ENCODE measurements at places on chromosomes 4 and X.

DNA sequence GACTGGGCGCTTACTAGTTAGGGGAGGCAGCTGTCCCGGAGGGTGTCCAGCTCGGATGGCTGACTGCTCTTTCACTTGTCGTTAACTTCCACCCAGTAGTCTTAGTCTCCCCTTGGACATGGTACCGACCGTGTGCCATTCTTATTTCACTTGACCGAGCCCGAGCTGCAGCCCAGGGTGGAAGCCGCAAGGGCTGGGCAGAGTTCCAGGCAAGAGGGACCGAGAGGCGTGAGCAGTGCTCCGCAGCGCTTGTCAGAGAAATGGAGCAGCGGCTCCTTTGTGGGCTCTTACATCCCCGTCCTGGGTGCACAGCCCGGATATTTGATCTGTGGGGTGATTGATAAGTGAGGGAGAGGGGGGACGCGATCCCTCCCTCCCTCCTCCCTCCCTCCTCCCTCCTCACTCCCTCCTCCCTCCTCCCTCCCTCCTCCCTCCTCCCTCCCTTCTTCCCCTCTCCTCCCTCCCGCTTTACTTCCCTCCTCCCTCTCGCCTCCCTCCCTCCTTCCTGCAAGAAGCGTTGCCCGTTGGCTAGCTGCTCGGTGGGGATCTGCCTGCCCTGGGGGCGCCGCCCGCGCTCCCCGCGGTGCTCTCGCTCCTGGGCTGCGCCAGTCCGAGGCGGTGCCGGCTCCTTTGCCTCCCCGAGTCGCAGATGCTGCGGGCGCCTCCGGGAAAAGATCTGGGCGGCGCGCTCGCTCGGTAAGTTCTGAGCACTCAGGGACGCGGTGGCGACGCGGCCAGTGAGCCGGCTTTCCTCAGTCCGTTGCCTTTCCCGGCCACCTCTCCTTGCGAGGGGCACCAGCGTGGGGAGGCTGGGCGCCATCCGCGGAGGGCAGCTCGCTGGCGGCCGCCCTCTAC is at the start of gene SLITRK2:
Gene SLITRK2, plus strand, starts transcription at position 499 of the 855 bp plus-strand sequence. CDS start 4,597 bp downstream, outside the sequence.
- DNase-seq, result no peak

DNA sequence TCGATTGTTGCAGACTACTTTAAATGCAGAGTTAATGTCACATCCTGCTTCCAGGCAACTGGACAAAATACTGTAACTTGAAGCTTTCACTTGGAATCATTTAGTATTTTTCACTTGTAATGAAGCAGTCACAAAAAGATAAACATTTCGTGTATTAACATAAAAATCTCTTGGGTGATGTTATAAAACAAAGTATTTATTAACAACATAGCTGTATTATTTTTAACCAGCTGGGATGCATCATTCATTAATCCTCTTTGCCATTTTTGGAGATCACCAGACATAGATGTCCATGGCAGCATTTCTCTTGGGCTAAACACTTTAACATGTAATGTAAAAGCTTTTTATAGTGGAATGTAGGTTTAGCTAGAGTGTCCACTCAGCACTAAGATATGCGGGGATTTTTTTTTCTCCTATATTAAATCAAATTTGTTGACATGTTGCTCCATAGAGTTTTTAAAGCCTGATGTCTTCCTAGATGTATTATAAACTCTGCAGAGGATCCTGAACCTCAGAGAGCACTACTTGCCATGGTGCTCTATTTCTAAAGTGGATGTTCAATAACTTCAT is 193.7 kb upstream of the SPANXN4 start:
- DNase-seq, result no peak

GRCh38 chr4:141768954-141769353 is 132.6 kb downstream of the IL15 start:
- DNase-seq, result peak; percentile 61

GRCh38 chr4:54090804-54091623 is 8.9 kb upstream of the GSX2 start:
- no peak for DNase-seq

DNA sequence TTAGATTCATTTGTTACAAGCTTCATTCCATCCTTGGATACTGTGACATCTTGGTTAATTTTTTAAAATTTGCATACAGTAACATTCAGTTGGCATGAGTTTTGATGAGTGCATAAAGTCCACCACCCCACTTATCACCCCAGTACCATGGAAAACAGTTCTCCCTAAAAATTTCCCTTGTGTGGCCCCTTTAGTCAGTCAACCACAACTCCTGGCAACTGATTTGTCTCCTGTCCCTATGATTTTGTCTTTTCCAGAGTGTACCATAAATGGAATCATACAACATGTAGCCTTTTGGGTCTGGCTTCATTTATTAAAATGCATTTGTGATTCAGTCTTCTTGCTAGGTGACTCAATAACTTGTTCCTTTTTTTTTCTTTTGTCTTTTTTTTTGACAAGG is 29.9 kb downstream of the RP2 start:
- no peak for DNase-seq

DNA sequence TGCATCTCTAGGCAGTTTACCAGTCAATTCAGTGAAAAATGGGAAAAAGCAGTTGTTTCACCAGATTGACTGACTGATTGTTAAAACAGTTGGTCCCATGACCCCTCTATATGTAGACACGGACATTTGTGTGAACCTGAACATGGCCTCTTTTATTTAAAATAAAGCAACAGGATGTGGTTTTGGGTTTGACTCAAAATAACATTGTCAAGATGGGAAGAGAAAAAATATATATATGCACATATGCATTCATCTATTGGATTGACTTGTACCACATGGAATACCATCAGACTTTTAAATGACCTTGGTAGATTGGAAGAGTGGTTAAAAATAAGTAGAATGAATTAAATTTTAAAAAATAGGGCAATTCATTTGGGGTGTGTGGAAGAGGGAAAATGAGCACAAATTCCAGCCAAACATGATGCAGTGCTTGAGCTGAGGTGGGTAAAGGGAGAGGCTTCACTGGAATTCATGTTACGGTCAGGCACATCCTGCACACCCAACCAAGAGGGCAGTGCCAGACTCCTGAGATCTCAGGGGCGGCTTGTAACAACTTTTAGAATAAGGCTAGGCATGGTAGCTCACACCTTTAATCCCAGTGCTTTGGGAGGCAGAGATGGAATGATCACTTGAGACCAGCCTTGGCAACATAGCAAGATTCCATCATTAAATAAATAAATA is 560.7 kb upstream of the TENM3 start:
- no peak for DNase-seq

DNA sequence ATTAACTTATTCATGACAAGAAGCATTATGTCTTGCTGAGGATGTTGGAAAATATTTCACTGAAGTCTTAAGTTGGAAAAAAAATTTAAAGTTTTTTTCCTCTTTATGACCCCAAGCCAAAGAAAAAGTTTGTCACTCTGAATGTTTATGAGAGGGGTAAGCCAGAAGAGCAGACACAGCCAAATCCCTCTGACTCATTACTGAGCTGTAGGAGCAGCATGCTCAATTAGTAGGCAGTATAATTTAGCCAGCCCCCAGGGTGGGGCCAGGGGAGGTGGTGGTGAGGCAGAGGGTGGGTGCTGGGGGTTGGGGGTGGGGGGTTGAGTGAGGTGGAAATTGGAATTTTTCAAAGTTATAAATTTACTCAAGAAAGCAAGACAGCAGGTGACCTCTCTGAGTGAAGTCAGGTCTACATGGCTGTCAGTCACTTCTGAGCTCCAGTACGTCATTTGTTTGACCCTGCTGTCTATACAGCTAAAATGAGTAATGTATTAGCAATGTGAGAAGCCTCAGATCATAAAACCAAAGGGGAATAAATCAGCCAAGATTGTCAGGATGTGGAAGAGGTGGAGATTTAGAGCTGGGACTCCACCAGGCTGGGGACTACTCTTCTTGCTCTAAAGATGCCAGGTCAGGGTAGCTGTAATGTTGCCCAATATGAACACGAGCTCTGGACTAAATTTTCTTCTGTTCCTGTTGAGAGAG is 98.8 kb upstream of the NDP start:
- DNase-seq, result peak; percentile 57
